Fibroblast of lung (primary cell): ENCODE measurements at places on chromosomes 3 and 15. TPM values are rescaled to one million over a fixed set of nuclear protein-coding genes. Genes with fewer than 3 reads are reported as not detected.

DNA sequence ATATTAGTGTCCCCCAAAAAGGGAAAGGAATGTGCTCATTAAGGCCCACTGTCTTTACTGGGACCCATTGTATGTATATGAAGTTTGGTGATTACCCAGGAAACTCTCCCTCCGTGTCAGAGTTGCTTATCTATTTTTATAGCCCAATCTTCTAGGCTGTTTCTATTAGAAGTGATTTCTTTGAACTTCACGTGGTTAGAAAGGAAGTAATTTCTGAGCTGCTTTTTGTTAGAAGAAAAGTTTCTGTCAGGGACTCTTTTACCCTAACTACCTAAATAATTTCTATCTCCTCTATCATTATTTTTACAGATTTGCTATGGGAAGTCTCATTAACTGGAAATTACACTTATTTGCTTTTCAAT lies 17.7 kb upstream of the SENP7 start:
- no peak for DNase-seq

GRCh38 chr15:43390723-43391122 lies 19.8 kb downstream of the TUBGCP4 start:
- DNase-seq = peak; percentile 35

DNA sequence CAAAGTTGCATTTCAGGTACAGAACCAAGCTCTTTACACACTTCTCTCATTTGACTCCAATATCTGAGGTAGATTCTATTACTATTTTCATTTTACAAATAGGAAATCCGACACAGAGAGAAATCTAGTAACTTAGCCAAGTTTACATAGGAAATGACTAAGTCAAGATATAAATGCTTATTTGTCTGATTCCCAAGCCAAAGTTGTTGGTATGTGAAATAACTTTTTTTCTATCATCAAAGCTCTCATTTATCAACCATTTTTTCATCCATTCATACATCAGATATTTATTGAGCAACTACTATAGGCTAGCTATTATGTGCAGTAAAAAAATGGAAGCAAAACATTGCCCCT lies 89.2 kb upstream of the MITF start:
- peak; percentile 66 for DNase-seq

GRCh38 chr3:133478624-133479023 lies 78.8 kb downstream of the BFSP2 start:
- no peak for DNase-seq

DNA sequence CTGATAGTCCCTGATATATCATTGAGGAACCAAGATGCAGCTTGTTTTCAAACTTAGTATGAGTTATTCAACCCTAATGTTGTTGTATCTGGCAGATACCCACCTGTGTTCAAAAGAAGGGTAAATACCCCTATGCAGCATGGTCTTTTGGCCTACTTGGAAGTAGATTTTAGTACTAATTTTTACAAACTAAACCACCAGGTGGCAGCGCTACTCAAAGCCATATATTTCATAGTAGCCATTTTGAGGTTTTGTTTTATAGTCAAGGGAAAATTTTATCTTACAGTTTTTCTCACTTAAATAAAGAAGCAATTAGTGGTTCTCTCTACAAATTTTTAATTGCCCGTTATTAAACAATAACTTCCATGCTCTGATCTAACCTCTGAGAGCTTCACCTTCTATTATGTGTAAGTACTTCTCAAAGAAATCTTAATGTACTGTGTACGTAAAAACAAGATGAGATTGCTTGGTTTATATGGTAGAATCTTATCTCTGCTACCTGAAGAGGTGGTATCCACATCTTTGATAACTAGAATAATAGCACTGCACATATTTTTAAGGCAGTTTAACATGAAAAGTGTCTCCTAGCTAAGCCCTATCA lies 31.5 kb upstream of the MLF1 start:
- DNase-seq = peak; percentile 44

- peak; percentile 61 for DNase-seq
Observed at GRCh38 chr3:144189044-144189443, 217.4 kb downstream of the DIPK2A start.

DNA sequence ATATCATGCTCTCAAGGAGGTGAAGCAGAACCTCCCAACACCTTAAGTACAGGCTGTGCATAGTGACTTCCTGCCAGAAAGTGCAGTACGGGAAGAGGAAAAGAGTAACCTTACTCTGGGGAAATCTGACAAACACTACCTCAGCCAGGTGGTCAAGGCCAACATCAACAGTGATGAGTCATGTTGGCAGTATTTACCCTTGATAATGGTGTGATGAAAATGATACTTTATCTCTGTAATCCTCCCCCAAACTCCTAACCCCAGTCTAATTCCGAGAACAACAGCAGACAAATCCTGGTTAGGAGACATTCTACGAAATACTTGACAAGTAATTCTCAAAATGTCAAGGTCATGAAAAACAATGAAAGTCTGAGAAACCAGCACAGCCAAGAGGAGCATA lies 26.5 kb downstream of the ANKDD1A start:
- no peak for DNase-seq

- no peak for DNase-seq
Observed at GRCh38 chr3:51380601-51381332, 4.3 kb upstream of the MANF start.

DNA sequence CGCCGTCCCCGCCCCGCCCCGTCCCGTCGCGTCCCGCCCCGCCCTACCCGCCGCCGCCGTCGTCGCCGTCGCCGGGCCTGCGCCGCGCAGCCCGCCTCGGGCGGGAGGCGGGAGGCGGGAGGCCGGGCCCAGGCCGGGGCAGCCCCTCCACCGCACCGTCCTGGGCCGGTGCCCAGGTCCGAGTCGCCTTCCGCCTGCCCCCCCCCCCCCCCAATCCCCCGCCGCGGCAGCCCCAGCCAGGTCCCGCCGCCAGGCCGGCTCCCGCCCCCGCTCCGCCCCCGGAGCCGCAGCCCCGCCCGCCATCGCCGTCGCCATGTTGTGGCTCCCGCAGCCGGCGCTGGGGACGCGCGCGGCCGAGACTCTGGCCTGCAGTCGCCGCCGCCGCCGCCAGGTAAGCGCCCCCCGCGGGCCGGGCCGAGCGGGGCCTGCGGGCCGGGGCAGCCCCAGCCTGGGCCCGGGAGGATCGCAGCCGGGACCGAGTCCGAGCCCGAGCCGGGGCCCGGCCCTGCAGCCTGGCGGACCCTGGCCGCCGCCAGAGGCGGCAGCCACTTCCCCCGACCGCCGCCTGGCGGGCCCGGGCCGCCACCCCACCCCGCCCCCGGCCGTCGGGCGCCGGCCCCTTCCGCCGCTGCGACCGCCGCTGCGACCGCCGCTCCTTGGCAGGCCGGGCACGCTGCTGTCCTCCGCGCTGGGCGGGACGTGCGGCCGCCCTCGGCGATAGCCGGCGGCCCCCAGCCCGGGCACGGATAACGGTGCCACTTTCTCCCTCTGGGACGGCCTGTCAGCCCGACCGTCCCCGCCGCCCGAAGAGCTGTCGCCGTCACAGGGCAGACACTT lies at the start of gene ZNF592:
TSS of gene ZNF592 (plus strand) at position 319 of the 837 bp plus-strand sequence. CDS start 34,084 bp downstream, outside the sequence.
- peak; percentile 73 for DNase-seq

GRCh38 chr3:47000922-47001730 lies 21.7 kb downstream of the NBEAL2 start:
- DNase-seq = no peak

DNA sequence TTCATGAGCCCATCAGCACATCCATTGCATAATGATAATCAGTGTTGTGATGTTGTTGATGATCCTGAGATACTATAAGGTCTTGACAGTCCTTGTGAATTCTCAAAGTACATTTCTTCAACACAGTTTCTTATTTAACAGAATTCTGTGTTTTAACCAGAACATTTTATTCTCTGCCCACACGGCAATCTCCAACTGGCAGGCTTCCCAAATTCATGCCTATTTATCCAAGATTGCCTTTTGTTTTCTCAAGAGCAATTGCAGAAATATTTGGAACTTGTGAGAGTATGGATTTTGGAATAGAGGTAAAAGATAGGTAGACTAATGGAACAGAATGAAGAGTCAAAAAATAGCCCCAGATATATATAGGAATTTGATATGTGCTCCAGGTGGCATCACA lies 116.0 kb downstream of the UACA start:
- no peak for DNase-seq

GRCh38 chr3:39531066-39531465 lies 63.6 kb downstream of the MOBP start:
- DNase-seq = peak; percentile 4

GRCh38 chr3:550471-550870 lies 353.9 kb downstream of the CHL1 start:
- DNase-seq = no peak

- DNase-seq = peak; percentile 93
Observed at GRCh38 chr3:140898340-140899180, 43.1 kb upstream of the SLC25A36 start.

GRCh38 chr15:72315706-72316370 lies 4.1 kb downstream of the CELF6 start:
- no peak for DNase-seq

- DNase-seq = no peak
Observed at GRCh38 chr15:62404194-62404985, 239.3 kb upstream of the C2CD4B start.

DNA sequence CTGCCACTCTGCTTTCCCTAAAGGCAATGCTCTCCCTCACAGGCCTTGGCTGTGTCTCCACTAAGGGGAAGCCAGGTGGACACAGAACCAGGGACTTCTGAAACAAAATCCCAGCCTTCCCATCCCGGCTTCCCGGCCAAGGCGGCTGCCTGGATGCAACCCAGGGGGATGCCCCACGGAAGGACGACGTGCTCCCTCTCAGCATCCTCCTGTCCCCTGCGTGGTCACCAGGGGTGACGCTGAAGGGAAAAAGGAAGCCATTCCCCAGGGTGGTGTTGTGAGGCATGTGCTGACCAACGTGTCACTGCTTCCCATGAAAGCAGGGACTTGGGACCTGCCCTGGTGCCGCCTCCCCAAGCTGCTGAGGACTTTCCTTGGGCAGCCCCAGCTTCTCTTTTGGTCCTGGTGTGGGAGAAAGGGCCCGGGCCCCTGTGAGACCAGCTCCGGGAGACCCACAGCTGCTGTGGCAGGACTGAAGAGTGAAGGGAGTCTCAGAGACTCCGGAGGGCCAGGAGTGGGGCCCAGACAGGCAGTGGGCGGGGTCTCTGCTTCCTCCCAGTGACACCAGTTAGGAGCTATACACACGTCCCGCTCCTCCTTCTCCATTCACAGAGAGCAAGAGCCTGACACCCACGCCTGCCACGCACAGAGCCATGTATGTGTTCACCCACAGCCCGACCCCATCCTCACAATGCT lies 139.2 kb downstream of the NUP210 start:
- no peak for DNase-seq

DNA sequence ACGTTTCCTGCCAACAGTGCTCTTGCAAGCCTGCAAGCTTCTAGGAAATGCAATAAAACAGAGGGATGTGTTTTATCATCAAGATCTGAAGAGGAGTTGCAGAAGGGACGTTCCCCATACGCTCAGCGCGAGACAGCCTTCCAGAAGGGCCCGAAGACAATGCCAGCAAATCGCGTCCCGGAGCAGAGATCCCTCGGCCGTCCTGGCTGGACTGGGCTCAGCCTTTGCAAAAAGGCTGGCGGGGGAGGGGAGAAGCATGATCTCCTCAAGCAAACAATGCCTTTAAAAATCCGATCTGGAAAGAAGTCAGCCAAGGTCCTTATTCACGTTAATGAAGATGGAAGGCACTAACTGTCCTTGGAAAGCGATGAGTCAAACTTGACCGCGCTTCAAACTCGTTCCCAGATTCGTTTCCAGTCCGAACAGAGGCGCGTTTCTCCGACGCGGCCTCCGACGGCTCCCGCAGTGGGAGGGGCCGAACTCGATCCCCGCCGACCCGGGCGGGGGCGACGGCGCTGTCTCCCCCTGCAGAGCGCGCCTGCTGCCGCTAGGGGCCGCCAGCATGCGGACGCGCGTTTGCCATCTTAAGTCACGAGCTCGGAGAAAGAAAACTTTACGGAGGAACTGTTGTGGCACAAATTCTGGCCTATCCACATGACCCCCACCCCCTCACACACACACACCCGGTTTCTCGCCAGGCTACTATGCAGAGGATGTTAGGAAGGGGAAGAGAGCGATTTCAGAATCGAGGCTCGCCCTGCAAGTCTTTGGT lies 5.5 kb downstream of the BCL6 start:
- peak; percentile 94 for DNase-seq

GRCh38 chr3:183211352-183211751 lies 41.7 kb upstream of the B3GNT5 start:
- DNase-seq = no peak

- DNase-seq = no peak
Observed at GRCh38 chr3:43369404-43370292, 83.3 kb downstream of the SNRK start.

DNA sequence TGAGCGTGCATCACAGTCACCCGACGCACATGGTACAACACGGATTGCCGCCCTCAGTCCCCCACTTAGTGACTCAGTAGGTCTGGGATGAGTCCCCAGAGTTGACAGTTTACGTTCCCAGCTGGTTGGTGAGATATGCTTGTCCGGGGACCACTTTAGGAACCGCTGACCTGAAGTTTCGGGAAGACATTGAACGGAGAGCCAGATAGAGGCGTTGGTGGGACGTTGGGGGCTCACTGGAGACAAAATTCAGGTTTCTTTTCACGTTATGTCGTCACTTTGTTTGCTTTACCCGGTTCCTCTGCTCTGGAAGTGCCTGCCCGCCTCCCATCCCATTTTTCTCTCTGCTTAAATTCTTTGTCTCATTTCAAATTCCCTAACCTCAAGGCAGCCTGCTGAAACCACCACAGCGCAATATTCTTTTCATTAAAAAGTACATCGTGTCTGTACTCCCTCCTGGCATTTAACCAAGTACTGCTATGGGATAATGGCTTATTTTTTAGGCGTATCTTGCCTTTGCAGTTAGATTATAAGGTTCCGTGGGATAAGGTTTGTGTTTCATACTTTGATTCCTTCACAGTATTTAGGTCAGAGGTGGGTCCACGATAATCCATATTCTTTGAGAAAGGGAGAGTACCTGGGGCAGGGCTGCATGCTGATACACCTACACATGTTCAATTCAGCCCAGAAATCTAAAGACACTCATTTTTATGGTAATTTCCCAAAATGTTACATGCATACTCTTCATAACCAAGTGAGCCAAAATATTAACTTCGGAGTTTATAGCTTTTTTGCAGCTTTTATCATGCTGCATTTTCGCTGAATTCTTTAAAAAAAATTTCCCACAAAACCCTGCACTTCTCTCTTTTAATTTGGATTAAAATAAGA lies 921 bp downstream of the LMLN start:
- peak; percentile 24 for DNase-seq

OXTR gene
- total RNA-seq = 0.26 and 3.6 TPM in 2 replicates

LRRFIP2 gene
- 75.8 and 149 TPM in 2 replicates for total RNA-seq

CPA3 gene
- total RNA-seq = not detected in 2 replicates

MORF4L1 gene
- total RNA-seq = 268 and 345 TPM in 2 replicates

ARHGAP31 gene
- total RNA-seq = 3.3 and 3.5 TPM in 2 replicates

CHMP2B gene
- 20.6 and 21.6 TPM in 2 replicates for total RNA-seq

EAF2 gene
- 2.1 and 2.8 TPM in 2 replicates for total RNA-seq

CKMT1A gene
- total RNA-seq = not detected in 2 replicates

ALS2CL gene
- total RNA-seq = 3.3 and 19.7 TPM in 2 replicates

POPDC2 gene
- 0.17 and 0.26 TPM in 2 replicates for total RNA-seq

IQCH gene
- 2.6 and 5.0 TPM in 2 replicates for total RNA-seq

EIF5A2 gene
- 14.6 and 14.7 TPM in 2 replicates for total RNA-seq

MAP1A gene
- 70.4 and 201 TPM in 2 replicates for total RNA-seq

KLF15 gene
- total RNA-seq = 4.1 and 6.4 TPM in 2 replicates
